ENCODE measurements at places on chromosomes 4 and X.

GRCh38 chrX:63012574-63012973, 338.6 kb downstream of the SPIN4 start:
- DNase-seq = no peak

DNA sequence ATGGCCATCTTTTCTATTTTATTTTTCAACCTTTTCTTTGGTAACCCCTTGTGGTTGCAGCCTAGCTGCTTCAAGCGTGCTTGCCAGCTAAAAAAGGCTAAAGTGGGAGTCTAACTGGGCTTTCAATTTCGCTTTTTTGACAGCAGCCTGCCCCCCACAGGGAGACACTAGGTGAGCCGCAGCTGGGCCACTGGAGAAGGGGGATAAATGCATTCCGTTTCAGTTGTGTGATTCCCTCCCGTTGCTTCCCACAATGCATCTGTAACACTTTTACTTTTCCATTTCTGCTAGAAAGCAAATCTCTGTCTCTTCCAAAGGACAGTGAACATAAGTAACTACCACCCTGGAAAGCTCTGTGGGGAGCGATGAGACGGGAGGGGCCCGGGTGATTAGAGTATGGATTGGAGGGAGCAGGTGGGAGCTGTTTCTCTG, 86.3 kb upstream of the RAPGEF2 start:
- DNase-seq = peak; percentile 48

- no peak for DNase-seq
Measured at GRCh38 chrX:148905400-148905799, 405.0 kb downstream of the AFF2 start.

DNA sequence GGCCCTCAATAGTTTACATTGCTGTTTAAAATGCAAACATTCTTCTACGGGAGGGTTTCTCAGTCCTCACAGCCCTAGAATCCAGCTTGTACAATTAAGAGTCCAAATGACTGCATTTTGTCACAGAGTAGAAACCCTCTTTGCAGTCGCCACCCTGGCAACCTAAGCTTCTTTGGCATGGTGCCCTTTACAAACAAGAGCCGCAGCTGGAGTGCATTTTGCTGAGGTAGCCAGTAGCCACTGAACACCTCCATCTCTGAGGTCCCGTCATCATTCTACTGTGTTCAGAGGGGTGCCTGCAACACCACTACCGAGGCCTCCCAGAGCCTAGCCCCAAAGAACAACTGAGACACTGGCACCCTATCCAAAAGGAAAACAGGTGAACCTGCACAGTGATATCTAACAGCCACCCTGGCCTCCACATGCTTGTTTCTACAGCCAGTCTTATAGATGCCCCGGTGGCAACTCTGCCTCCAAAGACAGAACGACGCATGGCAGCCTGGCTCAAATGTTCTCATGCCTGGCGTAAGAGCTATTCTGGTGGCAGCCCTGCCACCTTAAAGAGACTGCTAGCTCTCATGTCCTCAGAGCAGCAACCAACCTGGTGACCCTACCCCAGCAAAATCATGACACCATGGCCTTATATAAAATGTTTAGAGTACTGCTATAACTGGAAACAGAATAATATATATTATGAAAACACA, 801.9 kb downstream of the TECRL start:
- no peak for DNase-seq

DNA sequence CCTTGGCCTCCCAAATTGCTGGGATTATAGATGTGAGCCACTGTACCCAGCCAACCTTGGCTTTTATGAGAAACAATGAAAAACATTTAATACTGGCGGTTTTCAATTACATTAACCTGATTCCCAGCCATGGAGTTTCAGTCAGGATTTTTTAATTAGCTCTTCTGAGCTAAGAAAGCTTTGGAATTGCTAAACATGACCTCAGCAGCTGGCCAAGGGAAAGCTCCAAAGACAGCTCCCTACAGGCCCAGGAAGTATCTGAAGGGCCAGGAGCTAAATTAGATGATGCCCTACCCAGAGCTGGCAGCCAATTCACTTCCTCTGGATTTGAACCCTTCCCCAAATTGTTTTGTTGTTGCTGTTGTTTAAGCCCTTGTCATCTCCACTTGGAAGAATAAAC, 26.5 kb upstream of the FUNDC1 start:
- DNase-seq = no peak

- peak; percentile 51 for DNase-seq
Measured at GRCh38 chrX:123422875-123423274, 238.8 kb downstream of the GRIA3 start.

GRCh38 chr4:23970201-23970850, 80.5 kb upstream of the PPARGC1A start:
- DNase-seq = no peak

DNA sequence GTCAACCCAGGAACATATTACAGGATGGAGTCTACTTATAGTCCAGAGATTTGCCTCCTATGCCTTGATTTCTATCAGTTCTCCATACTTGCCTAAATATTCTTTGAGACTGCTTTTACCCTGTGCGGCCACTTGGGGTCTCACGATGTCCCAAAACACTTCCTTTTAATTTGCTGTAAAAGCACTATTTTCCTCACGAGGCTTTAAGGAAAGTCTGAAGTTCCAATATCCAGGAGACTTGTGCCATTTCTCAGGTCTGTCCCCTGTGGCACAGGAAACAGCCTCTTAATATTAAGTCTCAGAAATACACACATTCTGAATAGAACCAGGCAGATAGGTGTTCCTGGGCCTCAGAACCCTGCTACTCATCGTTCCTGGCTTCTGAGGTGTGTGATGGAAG, 142.9 kb downstream of the TMEM164 start:
- DNase-seq = peak; percentile 53

- DNase-seq = no peak
Measured at GRCh38 chr4:7631288-7632014, 196.7 kb upstream of the PSAPL1 start.

DNA sequence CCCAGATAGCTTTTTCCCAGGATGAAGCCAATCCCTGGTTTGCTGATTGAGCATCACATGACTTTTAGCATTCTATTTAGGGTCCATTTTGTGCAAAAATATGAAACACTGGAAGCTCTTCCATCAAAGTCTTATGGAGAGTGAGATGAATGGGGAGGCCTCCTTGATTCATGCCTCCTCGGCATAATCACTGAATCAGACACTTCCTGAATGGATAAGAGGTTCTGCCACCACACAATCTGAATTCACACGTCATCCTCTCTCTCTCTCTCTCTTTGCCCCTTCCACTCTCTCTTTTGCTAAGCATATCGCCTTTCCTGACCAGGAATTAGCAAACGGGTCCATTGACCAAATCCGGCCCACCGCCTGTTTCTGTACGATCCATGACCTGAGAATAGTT, 68.7 kb downstream of the CRMP1 start:
- no peak for DNase-seq

DNA sequence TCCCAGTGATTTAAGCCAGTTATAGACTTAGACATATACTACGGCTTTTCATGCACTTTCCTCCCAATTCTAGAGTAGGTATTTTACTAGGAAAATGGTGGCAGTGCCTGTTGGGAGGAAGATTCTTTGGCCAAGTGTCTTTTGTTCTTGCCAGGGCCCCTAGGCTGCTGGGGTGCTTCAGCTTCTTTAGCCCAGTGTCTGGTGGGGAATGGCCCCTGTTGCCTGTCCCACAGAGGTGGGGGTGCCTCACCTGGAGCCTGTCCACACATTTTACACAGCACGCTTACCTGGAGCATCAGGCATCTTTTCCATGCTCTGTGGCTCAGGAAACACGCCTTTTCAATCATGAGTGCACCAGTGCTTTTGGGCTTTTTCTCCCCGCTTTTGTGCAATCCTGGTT, 33.2 kb upstream of the MSANTD1 start:
- no peak for DNase-seq

DNA sequence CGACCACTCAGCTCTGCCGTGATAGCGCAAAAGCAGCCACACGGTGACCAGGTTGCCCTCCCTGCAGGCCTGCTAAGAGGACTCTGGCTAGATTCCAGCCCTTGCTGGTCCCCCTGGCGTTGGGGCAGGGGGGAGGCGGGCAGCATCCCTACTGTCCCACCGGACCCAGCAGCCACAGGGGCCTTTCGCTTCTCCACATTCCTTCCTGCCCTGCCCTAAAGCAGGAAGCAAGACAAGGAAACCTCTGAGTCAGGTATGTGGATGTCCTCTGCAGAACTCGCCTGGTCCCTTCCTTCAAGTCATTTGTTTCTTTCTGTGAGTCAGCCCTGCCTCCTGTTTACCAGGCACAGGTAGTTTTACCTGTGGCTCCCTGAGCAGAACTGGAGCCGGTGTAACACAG, 60.2 kb upstream of the CLDN34 start:
- no peak for DNase-seq

- DNase-seq = no peak
Measured at GRCh38 chr4:119268466-119268865, 53.5 kb downstream of the FABP2 start.

- no peak for DNase-seq
Measured at GRCh38 chr4:15944895-15945294, 6.4 kb upstream of the FGFBP1 start.

GRCh38 chr4:36285784-36286480, 4.5 kb downstream of the DTHD1 start:
- no peak for DNase-seq

DNA sequence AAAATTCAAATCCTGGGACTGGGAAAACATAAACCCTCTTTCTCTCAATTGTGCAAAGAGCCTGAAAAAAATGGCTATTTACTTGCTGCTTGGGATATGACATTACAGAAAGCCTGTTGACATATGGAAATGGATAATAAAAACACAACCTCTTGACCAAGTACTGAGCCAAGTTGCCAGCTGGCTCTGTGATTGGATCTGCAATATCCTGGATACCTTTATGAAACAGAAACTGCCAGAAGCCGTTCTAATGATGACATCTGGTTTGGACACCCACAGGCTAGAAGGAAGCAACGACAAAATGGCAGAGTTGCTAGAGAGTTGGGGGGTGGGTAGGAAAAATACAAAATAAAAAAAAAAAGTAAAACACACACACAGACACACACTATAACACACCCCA, 481.4 kb downstream of the FAT4 start:
- no peak for DNase-seq

- no peak for DNase-seq
Measured at GRCh38 chr4:135934026-135934425, 1598.3 kb downstream of the PCDH18 start.

GRCh38 chr4:156545003-156545785, 426.4 kb downstream of the PDGFC start:
- no peak for DNase-seq

DNA sequence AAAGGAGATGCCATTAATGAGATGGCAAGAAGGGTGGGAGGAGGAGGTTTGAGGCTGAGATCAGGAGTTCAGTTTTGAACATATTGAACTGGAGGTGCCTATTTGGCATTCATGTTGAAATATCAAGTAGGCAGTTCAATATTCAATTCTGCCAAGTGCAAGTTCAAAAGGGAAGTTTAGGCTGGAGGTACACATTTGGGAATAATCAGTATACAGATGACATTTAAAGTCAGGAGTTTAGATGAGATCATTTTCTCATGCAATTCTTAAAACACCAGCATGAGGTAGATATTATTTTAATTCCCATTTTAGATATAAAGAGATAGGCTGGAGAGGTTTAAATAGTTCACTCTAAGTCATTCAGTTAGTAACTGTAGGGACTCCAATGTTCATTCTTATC, 26.1 kb downstream of the COQ2 start:
- no peak for DNase-seq

GRCh38 chr4:66855956-66856355, 689.3 kb downstream of the CENPC start:
- DNase-seq = no peak

DNA sequence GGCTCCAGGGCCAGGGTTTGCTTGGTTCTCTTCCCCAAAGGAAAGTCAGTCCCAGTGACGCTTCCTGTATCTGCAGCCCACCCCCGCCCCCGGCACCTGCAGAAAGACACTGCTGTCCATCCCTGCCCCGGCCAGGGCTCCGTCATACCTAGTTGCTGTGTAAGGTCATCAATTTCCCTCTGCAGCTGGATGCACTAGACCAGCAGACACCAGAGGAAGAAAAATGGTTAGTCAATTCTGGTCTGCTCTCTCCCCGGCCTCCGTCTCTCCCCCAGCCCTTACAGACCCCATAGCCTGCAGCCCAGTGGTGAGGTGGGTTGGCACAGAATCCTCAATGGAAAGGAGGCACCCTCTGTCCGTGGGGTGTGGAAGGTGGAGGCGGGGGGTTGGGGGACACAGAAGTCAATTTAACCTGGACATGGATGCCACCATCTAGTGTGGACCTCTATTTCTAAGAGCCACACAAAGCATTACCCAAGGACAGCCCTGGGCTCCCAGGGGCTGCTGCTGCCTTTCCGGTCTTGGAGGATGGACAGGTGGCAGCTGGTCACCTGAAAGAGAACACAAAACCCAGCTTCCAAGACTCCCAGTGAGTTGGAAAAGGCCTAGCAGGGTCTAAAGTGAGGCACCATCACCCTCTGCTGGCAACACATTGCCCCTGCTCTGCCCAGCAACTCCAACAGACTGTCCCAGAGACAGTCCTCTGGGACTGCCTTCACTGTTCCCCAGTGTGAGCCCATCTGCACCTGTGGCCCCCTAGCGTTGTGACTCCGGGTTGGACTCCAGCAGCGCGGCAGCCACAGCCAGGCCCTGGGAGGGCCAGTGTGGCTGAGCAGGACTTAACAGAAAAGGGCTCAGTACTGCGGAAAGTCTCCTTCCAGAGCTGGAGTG, 40.2 kb upstream of the NHSL2 start:
- peak; percentile 48 for DNase-seq

GRCh38 chr4:134465417-134465816, 263.8 kb upstream of the PABPC4L start:
- DNase-seq = no peak

GRCh38 chr4:145511913-145512522, 30.4 kb downstream of the SMAD1 start:
- no peak for DNase-seq

DNA sequence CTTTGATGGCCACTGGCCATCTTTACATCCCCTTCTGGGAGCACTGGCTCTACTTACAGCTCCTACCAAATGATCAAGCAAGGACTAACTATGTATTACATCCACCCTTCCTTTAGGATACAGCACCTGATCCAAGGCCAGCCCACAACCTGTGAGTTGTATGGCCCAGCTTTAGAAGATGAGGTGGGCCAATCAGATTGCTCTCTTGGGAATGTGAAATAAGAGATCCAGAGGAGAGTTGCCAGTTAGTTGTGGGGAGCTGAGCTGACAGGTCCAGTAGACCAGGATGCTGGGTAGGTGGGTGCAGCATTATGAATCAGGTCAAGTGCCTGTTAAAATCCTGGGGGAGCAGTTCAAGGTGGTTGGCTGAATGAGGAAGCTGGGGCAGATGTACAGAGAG, 111.5 kb downstream of the GNL3L start:
- no peak for DNase-seq

GRCh38 chrX:26409636-26410035, 193.7 kb downstream of the MAGEB5 start:
- DNase-seq = no peak

GRCh38 chr4:76836860-76837562, 60.9 kb downstream of the SOWAHB start:
- DNase-seq = no peak

- no peak for DNase-seq
Measured at GRCh38 chr4:10998846-10999245, 314.3 kb upstream of the CLNK start.

GRCh38 chrX:12011075-12011474, 127.2 kb upstream of the FRMPD4 start:
- no peak for DNase-seq

All from HEK293T (cell line).